ENCODE measurements at places on chromosomes 12 and 14.

DNA sequence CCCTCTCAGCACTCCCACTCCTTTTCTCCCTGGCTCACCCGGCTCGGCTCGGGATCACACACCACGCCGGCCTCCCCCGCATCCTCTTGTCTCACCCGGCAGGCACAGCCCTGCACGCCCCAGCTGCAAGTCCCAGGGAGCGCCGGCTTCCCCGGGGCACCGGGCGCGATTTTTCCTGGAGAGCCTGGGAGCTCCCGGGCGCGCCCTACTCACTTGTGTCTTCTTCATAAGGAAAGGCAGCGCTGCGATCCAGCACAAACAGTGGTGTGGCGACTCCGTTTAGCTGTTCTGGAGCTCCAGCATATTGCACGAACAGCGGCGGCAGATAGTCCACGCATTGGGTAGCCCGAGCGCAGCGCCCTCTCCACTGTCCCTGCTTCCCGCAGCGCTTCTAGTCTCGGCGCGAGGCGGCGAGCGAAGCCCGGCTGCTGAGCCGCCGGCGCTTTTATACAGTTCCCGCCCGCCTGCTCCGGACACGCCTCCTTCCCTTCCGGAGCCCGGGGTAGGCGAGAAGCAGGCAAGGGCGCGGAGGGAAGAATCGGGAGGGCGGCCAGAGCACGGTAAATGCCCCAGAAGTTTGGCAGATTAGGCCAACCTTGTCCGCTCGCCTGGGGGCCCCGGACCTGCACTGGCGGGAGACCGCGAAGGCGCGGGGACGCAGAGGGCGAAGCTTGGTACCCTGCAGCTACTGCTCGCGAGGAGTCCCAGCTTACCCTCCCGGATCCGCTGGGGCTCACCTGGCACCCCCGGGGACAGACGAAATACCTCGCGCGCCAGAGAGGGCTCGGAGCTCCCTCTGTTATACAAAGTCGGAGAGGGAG, at the start of gene KITLG:
TSS of gene KITLG (minus strand) at position 421 of the 821 bp plus-strand sequence. CDS start at position 228, 193 bp downstream.
- DNase-seq: peak; percentile 50

DNA sequence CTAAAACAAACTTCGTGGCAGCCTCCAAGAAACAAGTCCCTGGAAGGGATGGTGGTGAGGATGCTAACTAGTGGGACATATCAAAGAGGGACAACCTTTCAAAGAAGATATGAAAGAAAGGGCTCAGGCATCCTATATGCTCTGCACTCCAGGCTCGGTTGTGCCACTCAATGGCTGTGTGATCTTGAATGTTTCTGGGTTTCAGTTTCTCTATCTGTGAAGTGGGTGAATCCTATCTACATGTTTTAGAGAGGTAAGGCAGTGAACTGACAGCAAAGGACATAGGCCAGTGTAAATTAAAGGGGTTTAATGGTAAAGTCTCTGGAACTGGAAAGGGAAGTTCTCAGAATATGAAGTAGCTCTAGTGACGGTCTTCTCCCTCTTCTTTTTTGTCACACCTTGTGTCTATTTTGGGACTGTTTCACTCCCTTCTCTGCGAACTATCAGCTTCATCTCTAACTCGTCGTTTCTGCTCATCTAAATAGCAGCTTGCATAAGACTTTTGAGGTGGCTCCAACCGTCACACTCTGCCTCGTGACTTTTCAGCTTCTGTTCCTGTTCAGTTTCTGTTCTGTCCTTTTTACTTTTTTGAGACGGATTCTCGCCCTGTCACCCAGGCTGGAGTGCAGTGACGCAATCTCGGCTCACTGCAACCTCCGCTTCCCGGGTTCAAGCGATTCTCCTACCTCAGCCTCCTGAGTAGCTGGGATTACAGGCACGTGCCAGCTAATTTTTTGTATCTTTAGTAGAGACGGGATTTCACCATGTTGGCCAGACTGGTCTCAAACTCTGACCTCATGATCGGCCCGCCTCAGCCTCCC, 273.6 kb downstream of the SUDS3 start:
- no peak for DNase-seq

DNA sequence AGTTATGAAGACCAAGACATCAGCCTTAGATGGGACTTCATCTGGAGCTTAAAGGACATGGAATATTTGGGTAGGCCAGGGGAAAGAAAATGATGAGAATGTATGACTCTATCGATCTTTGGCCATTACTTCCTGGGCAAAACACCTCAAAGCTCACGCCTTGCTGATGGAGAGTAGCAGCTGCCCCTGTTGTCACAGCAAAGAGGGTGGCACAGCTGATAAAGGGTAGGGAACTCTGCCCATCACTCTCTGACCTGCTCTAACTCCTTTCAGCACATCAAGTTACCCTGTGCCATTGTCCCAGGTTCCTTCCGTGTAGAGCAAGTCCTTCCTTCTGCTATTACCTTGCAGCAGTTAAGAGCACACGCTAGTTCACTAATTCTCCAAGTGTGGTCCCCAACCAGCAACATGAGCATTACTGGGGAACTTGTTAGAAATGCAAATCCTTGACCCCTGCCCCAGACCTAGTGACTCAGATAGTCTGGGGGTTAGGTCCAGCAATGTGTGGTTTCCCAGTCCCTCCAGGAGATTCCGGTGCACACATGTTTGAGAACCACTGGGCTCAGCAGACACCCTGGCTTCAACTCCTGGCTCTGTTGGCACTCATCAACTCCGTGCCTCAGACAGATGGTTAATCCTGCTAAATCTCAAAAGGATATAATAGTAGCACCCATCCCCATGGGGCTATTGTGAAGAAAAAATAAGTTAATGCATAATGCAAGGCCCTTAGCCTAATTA, 93.7 kb upstream of the EEA1 start:
- DNase-seq: no peak

GRCh38 chr12:75744607-75745256, 233.3 kb upstream of the KRR1 start:
- no peak for DNase-seq

- DNase-seq: no peak
Observed at GRCh38 chr12:84954415-84954814, 41.8 kb upstream of the SLC6A15 start.

DNA sequence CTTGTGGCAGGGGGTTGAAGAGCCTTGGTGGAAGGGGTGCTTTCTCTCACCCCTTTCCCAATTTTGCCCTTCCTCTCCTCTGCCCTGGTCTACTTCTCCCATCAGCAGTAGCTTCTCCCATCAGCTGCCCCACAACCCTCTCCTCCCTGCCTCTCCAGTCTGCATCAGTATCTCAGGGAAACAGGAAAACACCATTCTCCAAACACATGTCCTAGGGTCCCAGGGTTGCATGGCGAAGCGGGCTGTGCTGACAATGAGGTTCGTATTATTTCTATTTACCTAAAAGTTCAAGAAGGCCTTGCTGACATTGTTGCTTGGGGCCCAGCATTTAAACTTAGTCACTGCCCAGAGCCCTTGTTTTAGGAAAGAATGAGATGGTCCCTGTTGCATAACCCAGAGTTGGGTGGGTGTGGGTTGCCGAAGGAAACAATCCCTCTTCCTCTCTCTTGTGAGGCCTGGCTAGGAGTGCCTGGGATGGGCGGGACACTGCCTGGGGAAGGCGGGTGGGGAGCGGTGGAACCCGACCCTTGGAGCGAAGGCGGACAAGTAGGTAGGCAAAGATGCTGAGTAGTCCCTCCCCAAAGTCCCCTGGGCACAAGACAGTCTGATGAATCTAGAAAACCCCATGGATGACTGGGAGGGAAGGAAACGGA, 1.3 kb upstream of the IGFBP6 start:
- no peak for DNase-seq

DNA sequence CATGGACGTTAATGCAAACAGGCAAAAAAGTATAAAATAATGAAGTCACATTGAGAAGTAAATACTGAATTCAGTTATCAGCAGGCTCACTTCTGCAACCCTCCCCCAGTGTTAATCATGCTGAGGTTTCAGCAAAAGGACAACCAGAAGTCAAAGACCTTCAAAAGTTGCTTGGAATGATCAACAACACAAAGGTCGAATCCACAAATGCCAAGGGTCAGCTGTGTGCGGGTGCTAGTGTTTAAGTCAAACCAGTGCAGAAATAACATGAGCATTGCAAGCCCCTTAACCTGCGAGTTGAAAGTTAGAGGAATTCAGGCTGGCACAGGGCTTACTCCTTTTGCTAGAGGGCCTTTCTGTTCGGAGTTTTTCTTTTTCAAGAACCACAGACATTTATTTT, 436.7 kb upstream of the SEL1L start:
- no peak for DNase-seq

- DNase-seq: peak; percentile 87
Observed at GRCh38 chr14:100691395-100692056, 35.2 kb upstream of the DLK1 start.

DNA sequence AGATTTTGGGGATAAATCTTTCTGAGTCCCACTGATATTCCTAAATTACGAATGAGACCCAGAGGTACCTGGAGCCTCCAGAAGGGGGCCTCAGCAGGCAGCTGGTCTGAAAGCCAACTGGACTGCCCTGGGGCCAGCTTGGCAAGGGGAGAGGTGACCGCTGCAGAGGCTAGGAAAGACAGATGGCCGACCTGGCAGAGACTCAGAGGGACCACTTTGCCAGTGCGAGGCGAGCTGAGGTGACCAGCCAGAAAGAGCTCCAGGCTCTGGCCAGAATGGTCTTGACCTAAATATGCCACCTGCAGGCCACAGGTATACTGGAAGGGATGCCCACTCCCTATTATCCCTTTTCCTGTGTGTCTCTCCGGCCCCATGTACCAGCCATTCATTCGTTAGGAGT, 256.8 kb upstream of the GARIN6 start:
- DNase-seq: no peak

DNA sequence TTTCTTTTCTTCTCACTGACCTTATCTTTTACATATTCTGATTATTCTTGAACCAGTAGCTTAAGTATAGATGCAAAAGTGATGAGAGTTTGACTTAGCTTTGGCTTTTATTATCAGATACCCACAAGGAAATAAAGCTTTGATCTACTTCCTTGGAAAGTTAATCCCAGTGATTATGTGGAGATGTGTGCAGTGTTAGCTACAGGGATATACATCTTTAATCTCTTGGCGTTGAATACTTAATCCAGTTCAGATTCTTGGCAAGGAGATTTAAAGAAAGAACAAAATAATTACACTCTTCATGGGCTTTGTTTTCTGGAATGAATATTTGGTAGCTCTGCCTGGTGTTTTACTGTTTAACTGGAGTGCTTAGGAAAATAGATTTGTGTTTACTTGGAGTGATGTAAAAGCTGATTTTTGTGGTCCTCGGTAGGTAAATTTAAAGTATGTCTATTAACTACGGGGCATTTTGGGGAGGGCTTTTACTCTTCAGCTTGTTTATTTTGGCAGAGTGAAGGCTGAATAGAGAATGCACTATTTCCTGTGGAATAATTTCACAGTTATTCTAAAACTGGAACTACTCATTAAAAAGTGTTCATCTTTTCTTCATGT, 150.1 kb upstream of the LRIG3 start:
- no peak for DNase-seq

DNA sequence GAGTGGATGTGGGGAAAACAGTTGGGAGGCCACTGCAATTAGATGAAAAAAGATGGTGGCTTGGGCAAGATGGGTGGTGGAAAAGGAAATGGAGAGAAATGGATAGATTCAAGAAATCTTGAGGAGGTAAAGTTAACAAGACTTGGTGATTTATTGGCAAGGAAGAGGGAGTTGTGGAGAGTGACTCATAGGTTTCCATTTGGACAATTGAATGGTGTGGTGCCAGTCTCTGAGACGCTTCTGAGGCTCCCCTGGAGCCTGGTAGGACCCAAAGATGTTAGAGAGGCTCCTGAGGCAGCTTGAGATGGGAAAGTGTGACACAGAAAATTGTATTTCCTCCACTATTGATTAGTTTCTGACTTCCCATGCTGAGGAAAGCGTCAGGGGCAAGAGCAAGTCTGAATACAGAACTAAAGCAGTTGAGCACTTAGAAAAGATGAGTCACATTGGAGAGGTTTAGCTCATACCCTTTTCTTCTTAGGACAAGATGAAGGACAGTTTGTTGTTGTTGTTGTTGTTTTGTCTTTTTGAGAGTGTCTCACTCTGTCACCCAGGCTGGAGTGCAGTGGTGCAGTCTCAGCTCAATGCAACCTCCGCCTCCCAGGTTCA, 4.5 kb downstream of the PRPF40B start:
- DNase-seq: no peak

GRCh38 chr12:86139671-86140070, 116.5 kb downstream of the MGAT4C start:
- no peak for DNase-seq

DNA sequence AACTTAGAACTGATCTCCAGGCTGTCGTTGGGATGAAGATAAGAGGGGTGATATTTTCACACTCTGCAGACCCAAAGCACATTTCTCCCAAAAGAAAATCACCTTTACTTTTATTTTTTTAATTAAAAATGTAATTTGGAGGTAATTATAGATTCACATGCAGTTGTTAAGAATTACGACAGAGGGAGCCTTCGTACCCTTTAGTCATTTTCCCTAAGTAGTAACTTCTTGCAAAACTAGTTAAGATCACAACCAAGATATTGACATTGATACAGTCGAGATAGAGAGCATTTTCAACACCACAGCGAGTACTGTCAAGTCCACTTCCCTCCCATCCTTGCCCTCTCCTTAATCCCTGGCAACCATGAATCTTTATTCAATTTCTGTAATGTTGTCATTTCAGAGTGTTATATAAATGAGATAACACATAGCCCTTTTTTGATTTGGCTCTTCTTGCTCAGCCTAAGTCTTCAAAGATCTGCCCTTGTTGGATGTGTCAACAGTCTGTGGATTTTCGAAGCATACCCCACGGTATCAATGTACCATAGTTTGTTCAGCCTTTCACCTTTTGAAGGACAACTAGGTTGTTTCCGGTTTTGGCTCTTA, 39.6 kb downstream of the DNAH10 start:
- no peak for DNase-seq

GRCh38 chr14:54908190-54908589, 5.6 kb upstream of the GCH1 start:
- DNase-seq: no peak

GRCh38 chr12:57397441-57397840, 33.4 kb downstream of the R3HDM2 start:
- DNase-seq: no peak

DNA sequence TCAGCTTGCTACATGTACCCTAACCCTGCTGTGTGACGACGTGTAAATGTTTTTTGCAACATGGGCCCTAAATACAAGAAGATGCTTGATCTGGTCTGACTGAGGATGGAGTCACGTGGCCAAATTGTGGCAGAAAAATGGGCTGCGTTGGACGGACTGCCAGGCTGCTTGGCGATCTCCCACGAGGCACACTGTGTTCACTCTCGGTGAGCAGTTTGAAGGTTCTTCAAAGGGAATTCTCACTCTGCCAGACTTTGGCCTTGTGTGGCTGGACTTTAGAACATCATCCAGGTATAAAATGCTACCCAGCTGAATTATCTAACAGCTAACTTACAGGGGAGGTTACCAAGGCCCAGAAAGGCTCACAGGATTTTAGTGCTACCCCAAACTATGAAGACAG, 85.1 kb downstream of the KDM2B start:
- DNase-seq: no peak

- no peak for DNase-seq
Observed at GRCh38 chr14:102097441-102098135, 10.7 kb upstream of the HSP90AA1 start.

- no peak for DNase-seq
Observed at GRCh38 chr12:61563665-61564450, 696.3 kb upstream of the USP15 start.

DNA sequence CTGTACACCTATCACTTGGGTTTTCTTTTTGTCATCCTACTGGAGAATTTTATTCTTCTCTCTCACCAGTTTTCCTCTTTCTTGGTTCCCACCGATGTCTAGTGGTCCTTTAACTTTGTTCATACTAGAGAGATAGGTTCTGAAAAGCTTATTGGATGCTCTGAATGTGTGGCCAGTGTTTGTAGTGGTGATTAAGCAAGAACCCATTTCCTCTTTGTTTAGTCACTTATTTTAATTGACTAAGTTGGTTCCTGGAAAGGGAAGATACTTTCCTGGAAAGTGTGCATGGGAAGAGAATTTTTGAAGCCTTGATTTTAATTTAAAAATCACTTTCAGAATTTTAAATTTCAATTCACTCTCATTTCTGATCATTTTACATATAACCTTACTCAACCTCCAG, 127.2 kb downstream of the OTOGL start:
- no peak for DNase-seq
